Brain microvascular endothelial cell (primary cell): ENCODE measurements at places on chromosomes 4 and X.

- DNase-seq = no peak
Observed at GRCh38 chr4:146522869-146523205, 1.1 kb upstream of the SLC10A7 start.

- DNase-seq = peak; percentile 96
Observed at GRCh38 chr4:150302553-150302952, 224.3 kb downstream of the DCLK2 start.

- DNase-seq = peak; percentile 83
Observed at GRCh38 chr4:10180927-10181744, 64.5 kb upstream of the WDR1 start.

DNA sequence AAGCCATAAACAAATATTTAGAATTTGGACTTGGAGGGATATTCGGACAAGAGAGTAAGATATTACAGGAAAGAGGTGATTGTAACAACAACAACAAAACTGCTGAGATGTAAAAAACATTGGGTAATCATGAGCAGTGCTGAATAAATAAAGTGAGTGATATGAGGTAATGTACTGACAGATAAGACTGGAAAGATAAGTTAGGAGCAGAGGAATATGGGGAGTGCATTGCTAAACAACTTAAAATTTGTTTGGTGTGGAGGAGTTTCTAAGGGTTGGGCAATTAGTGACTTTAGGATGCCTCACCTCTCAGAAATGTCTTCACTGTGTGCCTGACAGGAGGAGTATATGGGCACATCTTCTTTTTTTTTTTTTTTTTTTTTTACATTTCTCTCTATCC is 637.8 kb upstream of the GRIA3 start:
- no peak for DNase-seq

DNA sequence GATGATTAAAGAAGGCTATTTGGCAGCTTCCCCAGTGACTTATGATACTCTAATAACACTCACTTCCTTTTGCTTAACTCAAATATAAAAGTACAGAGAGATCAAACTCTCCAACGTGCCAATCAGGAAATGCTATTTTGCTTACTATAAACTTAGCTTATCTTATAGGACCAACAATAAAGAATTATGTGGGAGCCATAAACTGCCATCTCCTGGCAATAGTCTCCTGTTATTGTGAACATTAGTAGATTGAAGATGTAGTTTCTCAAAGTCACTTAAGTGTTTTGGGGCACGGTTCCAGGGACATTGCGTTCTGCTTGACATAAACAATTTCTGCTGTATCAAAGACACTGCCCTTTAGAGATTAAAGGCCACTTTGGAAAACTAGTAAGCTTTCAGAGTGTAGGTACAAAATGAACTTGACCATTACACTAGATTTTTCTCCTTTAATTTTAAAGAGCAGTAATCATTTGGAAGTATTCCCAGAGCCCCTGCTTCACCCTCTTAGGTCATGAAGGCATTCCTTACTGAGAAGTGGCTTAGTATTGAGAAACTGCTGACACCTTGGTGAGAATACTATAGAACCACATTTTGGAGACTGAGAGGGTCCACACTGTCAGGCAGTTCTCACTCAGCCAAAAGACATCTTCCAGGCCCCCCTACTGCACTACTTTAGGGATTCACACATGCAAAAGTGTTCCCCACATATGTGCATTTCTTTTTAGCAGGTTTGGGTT is 51.9 kb downstream of the MAOA start:
- DNase-seq = no peak

DNA sequence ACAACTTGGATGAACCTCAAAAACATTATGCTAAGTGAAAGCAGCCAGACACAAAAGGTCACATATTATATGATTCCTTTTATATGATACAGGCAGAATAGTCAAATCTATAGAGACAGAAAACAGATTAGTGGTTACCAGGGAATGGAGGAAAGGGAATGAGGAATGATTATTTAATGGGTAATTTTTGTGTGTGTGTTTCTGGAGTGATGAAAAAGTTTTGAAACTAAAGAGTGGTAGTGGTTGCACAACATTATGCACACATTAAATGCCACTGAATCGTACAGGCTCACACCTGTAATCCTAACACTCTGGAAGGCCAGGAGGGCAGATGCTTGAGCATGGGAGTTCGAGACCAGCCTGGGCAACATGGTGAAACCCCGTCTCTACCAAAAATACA is 19.6 kb upstream of the SOD3 start:
- no peak for DNase-seq

- no peak for DNase-seq
Observed at GRCh38 chr4:113785781-113786180, 24.2 kb upstream of the CAMK2D start.

DNA sequence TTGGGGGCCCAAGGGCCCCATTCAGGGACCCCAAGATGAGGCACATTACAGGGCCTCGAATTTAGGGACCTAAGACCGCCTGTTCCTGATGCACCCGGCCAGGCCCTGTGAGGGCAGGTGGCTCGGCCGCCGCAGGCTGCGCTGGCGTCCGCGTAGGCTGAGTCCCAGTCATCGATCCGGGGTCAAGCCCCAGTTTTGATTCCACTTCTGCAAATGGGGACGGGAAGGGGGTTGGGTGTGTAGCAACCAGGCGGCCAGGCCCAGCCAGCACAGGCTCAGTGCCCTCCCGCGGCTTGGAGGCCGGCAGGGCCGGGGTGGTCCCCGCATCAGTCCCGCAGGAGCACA is 327 bp downstream of the PNPLA4 start:
- DNase-seq = no peak

GRCh38 chr4:69056150-69056549 is 40.1 kb upstream of the UGT2B7 start:
- DNase-seq = no peak

- DNase-seq = no peak
Observed at GRCh38 chr4:186823989-186824388, 100.3 kb upstream of the FAT1 start.

DNA sequence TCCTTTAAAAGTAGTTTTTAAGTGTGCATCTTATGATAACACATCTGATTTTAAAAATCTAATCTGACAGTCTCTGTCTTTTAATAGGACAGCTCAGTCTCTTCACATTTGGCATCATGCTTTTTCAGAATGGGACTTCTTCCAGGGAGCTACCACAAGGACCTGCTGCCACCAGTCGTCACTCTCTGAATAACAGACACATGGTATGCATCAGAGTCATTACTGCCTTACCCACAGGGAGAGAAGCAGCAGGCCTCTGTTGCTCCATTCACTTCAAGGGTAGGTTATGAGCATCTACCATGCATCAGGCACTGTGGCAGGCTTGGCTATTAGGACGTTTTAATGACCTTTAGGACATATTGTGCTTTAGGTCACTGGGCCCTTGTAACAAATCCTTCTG is 50.0 kb upstream of the AFAP1 start:
- no peak for DNase-seq

- DNase-seq = no peak
Observed at GRCh38 chrX:119757646-119757978, 776 bp upstream of the SOWAHD start.

DNA sequence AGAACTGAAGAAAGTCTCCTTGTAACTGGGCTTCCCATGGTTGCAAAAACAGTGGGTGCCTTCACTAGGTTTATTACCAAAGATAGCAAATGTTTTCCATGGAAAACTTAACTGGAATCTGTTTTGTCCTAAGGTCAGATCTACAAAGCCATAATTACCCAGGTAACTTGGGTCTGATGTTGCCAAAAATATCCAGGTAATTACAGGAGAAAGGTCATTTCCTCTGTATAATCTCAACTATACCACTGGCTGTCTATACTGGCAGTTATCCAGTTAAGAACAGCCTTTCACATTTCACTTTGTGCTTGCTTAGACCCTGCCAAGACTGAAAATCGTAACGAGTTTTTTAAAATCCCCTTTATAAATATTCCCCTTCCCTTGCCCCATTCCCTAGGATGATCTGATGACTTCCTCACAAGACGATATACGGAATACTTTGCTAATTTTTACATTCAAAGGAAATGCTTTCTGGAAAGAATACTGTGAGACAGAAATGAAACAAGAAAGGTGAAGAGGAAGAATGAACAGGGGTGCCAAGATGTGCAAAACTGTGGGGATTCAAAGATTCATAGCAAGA is 105.5 kb downstream of the MAML3 start:
- DNase-seq = no peak

DNA sequence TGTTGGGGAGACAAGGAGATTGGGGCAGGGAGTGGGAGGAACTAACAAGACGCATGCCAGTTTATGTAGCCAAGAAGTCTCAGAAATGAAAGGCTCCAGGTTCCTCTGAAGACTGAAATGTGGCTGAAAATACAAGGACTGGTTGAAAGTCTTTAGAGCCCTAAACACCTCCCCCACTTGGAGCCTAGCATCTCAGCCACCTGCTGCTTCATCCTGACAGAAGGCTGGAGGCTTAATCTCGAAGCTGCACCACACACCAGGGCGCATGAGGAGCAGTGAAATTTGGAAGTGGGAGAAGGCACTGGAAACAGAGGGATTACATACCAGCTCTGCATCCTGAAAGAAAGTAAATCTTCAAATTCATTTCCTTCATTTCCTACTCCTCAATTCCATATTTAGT is 160.7 kb upstream of the FTHL17 start:
- no peak for DNase-seq
